ENCODE measurements at places on chromosomes 3 and 15.

- DNase-seq, result no peak
These were observed 282.3 kb upstream of the NECTIN3 start for GRCh38 chr3:110789315-110789714.

DNA sequence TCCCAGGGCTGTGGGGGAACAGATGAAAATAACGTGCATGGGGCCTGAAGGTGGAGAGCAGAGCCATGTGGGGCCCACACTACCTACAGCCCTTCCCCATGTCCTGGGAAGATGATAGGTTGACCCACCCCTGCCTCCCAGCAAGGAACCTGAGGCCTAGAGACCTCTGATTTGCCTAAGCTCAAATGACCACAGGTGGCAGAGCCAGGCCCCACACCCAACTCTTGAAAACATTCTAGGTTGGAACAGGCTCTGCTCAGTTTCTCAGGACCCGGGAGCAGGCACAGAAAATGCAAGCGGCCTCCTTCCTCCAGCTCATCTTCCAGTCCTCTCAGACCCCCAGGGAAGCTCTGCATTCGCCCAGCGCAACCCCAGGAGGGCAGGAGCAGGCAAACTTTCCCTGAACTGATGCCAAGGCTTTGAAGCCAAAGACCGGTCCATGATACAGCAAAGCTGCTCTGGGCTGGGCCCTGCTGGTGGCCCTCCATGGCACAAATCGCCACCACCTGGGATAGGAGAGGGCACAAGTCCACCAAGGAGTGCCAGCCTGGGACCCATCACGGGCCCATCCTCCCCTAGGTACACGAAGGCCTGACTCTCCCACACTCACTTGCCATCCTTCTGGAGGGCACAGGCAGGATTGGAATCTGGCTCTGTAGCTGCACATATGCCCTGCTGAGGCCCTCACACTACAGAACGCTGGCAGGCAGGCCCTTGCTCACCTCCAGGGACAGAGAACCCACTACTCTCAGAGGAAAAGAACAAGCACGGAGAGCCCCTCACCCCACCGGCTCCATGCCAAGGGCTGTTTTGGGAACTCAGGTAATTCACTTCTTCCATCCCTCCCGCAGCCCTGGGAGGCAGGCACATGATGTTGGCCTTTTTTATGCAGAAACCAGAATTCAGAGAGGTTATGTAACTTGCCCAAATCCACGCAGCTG lies 51.0 kb upstream of the FURIN start:
- no peak for DNase-seq

DNA sequence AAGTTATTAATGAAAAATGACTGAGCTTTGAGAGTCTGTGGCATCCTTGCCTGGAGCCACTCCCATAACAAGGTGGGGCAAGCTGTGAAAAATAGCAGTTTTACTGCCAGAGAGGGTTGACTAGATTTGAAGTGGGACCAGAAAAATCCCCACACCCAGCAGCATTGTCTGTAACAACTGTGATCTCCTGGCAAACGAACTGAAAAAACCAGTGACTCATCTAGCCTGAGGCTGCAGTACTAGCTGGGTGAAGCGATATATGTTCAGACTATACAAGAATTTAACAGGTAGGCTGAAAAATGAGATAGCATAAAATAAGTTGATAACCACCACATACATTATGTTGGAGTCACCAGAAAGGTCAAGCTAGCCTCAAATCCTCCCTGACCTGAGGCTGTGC lies 64.0 kb downstream of the DPH6 start:
- no peak for DNase-seq

- no peak for DNase-seq
These were observed 173.8 kb downstream of the SMAD6 start for GRCh38 chr15:66875588-66876420.

DNA sequence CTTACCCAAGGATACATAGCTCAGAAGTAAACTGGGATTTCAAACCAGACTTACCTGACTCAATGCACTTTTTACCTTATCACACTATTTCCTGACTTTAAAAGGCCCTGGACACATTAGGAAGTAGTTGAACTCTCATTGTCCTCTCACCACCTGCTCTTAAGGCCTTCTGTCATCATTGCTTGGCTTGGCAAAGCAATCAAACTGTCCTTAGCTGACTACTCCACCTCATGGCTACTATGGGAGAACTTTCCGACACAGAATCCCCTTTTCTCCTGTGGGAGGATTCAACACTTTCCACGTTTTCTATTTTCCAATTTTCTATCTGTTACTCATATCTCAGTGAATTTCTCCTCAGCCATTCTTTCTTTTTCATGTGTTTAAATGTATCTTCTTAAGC lies 55.4 kb downstream of the ZNF148 start:
- no peak for DNase-seq

GRCh38 chr3:130677343-130677742 lies 69.3 kb downstream of the PIK3R4 start:
- no peak for DNase-seq

GRCh38 chr15:57541805-57542504 lies 49.7 kb upstream of the MYZAP start:
- no peak for DNase-seq

DNA sequence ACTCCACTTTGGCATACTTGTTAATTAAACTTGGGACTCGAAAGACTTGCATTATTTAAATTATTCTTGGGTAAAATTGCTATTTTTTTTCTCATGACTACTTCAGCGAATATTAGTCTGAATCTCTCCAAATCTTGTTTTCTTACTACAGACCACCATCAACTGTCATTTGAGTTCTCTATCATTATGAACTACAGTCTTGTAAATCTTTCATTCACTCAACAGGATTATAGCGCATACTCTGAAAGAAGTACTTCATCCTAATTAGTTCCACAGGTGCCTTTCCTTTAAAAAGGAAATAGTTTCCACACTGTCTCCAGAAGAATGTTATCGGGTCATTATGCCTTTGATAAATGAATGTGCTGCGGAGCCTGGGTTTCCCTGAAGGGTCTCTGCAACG lies 149.5 kb downstream of the NLGN1 start:
- no peak for DNase-seq

DNA sequence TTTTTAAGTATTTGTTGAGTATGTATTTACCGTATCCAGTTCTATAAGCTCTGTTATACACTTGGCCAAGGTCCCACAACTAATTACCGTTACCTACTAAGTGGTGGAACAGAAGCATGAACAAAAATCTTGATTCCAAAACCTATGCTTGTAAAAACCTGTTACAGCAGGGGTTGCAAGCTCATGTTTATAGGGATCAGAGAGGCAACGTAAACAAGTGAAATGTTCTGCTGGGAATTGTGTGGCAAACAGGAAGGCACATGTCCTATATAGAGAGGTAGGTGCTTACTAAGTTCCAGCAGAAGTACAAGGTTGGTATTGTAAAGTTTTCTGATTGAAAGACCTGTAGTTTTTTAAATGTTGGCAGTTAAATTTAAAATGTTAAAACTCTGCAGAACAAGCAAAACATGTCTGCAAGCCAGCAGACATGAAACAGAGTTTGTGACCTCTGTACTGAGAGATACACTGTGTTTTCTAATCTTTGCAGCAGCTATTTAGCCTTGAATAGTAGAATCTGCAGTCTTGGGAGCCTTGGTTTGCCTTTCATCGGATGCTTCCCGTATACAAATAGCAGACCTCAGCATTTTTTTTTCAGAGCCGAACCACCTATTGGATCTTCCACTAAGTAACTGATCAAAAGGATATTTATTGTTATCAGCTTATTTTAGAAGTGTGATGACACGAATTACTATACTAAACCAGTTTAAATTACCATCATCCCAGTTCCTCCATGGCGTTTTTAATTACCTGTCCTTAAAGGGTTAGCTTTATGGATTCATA lies 11.4 kb downstream of the IREB2 start:
- DNase-seq, result no peak

- DNase-seq, result no peak
These were observed 35.4 kb downstream of the GRAMD1C start for GRCh38 chr3:113873814-113874526.

DNA sequence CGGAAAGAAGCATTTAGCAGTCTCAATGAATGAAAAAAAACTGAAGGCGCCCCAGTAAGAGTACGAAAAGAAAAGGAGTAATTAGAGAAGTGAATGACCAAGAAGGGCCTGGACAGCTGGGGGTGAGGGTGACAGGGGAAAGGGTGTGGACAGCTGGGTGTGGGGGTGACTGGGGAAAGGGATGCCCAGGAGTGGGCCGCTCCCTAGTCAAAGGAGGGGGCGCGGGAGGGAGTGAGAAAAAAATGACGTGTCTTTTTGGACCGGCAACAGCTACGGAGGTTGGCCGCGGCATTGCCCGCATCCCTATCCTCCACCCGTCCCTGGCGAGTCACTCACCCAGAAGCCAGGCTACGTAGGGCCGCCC lies 274 bp upstream of the ZCWPW2 start:
- no peak for DNase-seq

GRCh38 chr3:107995823-107996222 lies 95.0 kb downstream of the CD47 start:
- DNase-seq, result no peak

DNA sequence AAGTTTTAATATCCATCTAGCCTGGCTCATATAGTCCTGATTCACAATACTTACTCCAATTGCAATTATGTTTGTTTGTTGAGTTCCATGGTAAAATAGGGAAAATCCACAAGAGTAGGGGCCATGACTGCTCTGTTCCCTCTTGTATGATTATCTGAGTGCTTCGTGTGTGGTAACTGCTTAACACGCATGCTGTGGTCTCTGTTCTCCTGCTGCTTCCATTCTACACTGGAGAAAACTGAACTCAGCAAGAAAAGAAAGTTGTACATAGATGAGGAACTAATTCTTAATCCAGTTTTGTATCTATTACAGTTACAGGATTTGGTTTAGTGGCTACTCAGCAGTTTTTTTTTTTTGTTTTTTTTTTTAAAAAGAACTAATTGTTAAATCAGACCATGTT lies 223.0 kb upstream of the SATB1 start:
- no peak for DNase-seq

DNA sequence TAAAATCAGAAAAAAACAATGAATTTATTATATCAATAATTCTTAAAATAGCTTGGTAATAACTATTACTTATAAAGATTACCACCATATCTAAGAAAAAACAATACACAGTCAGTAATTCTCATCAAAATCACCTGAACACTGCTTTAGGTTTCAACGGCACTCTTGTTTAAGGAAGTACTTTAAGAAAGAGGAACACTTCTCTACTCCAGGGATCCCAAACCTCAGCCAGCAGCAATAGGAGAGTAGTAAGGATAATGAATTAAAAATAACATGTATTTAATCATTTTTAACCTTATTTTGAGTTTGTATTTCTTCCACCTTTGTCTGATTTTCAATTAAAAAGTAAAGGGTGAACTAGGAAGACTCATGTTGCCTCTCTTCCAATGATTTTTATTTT lies 494.0 kb upstream of the NR2F2 start:
- DNase-seq, result no peak

GRCh38 chr3:9843715-9844438 lies at the start of gene RPUSD3:
Gene RPUSD3, minus strand, starts transcription at chr3:9844008. Its CDS starts 18 bp downstream, at chr3:9843990.
- peak; percentile 91 for DNase-seq

DNA sequence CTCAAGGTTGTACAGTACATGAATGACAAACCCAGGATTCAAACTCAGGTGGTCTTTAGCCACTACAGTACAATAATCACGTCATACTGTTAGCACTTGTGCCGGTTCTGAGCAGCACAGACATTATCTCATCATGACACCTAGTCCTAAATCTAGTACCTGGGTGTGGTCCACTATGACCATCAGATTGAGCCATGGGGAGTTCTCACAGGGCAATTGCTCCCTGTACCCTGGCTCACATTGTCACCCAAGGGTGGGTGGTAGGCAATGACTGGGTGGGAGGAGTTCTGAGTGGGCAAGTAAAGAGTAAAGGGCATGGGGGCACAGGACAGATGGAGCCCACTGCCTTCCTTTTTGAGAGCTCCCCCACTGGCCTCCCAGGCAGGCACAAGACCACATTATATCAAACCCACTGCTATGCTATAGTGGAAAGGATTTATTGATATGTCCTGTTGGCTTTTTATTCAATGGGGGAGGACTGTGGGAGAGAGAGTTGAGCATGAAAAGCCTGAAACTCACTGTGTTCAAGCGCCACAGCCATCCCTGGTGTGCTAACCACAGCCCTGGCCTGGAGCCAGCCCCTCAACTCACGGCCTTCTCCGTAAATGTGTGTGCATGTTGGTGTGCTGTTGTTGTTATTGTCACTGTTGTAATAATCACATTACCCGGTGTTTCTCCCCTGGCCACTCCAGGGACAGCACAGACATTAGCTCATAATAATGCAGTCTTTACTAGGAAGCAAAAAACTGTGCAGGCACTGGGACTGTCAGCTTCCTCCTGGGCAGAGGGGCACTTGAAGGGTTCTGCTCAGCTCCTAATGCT lies 27.3 kb downstream of the ADCY5 start:
- no peak for DNase-seq

GRCh38 chr3:25895443-25895842 lies 105.6 kb downstream of the OXSM start:
- no peak for DNase-seq

GRCh38 chr15:69144530-69144929 lies 15.9 kb upstream of the GLCE start:
- no peak for DNase-seq

DNA sequence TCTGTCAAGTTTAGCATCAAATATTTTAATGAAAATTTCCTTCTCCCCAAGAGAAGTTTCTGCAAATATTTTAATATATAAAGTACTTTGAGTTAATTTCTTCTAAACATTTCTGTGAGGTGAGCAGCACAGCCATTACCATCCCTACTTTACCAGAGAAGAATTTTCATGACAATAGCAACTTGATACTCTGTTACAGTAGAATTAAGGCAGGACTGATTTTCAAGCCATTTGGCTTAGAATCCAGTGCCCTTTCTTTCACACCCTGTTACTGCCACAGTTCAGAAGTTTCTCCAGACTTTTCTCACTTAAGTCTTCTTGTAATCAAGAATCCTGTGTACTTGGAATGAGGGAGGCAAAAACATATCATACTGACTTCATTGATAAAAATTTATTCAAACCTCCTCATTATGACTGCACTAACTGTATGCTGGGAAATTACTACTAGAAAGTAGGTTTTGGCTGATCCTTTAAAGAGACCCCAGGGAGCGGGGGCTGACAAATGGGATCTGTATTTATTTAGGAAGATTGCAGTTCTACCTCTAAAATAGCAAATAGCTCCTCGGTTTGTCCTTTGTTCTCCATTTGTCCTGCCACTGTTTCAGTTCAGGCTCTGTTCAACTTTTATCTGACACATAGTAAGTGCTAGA lies 557.0 kb upstream of the SGO1 start:
- DNase-seq, result no peak

DNA sequence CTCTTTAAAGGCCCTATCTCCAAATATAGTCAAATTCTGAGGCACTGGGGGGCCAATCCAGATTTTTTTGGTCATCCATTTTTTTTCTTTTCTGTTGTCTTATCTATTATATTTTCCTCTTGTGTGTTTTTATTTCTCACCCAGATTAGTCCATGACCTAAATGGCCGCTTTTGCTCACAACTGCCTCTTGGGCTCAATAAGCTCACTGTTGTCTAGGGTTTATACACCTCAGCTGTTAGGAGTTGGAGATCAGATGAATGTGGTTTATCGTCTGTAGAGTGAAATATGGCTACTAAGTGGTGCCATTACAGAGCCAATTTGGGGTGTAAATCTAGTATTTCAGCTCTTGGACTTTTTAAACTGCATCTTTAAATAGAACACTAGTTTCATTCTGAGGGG lies 173.3 kb downstream of the GHSR start:
- no peak for DNase-seq

GRCh38 chr3:159266779-159267178 lies 464.9 kb downstream of the MFSD1 start:
- no peak for DNase-seq

Data from activated naive CD4-positive, alpha-beta T cell (primary cell).